ENCODE measurements at places on chromosomes 2 and 18.

DNA sequence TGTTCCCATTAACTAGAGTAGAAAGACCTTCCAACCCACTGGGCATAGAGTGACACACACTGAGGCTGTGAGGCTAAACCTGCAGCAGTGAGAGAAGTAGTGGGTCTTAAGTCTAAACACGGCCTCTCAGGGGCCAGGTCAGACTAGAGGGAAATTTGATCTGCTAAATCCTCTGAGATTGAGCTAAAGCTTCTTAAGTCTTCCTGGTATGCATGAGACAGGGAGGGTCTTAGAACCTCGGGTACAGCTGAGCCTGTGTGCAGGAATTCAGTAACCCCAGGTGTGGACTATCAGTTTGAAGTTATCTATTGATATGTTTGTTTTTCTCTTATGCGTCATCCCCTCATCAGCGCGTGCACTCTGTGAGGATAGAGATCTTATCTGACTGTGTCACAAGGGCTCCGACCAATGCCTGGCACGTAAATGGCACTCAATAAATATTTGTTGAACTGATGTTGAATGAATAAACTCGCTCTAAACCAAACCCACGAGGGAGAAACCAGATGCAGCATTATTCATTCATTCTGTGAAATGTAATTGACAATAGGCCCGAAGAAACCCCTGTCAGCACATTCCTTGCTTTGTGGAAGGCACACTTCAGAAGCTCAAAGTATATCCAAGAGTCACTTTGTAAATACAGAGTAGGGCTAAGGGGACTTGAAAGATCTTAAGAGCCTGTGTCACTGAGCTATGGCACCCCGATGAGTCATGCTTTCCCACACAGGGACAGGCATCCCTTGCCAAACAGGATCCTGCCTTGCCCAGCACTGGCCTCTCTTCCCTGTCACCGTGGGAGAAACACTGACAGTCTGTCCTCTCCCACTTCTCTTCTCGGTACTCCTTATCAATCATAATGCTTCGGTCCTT, 21.7 kb upstream of the RAB10 start:
- peak; percentile 14 for DNase-seq

DNA sequence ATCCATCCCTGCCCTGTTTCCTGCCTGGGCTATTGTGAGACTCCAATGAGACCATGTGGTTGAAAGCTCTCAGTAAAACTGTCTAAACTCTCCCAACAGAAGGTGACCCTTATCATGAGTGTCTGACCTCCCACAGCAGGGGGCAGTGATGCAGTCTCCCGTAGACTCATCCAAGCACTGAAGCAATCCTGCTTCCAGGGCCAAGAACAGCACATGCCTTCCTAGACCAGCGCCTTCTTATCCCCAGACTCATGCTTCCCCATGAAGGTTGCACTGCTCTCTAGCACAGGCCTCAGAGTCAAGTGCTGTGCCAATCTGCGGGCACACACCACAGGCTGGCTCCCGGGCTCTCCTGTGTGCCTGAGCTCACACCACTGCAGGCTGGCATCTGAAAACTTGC, 112.3 kb downstream of the TNS1 start:
- no peak for DNase-seq

DNA sequence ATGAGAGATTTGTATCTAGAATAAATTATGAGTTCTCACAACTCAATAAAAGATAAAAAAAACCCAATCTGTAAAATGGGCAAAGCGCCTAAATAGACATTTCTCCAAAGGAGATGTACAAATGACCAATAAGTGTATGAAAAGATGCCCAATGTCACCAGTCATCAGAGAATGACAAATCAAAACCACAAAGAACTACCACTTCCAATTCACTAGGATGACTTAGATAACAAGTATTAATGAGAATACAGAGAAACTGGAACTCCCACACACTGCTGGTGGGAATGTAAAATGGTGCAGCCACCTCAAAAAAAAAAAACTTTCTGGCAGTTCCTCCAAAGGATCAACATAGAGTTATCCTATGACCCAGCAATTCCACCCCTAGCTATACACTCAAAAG, 17.4 kb upstream of the COL6A3 start:
- no peak for DNase-seq

DNA sequence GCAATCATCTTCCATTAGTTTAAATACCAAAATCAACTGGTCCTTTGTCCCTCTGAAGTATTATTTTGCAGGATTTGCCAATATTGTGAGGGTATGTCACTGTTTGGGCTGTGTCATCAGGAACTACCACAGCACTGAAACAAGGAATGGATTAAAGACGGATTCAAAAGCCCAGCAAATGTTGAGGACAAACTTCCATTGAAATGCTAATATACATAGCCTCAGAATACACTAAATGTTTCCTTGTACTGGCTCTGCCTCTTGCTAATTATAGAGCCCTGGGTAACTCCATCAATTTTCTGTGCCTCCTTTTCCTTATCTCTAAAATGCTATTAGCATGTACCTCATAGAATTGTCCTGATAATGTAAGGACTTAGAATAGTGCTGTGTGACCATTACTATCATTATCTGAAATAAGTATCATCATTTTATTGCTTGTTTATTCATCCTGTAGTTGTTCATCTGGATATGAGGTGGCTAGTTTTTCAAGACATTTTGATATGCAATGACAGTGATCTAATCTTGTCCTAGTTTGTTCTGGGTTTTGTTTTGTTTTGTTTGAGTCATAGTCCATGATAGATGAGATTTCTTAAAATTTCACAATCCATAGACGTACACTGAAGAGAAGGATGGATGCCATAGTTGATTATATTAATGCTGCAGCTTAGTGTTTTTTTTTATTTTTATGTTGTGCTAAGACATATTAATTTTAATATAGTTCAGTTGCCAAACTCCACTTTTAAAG, 333.4 kb upstream of the KCNH7 start:
- no peak for DNase-seq

DNA sequence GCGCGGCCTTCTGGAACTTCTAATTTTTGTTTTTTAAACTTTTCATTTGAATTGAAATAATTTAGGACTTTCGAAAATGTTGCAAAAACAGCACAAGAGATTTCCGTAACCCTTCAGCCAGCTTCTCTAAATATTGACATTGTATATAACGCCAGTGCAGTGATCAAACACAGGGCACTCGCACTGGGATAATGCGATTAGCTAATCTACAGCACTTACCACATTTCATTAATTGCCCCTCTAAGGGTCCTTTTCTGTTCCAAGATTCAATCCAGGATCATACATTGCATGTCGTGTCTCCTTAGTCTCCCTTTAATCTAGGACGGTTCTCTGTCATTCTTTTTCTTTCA, 343 bp upstream of the CD302 start:
- no peak for DNase-seq

- no peak for DNase-seq
Measured at GRCh38 chr2:58608146-58608545, 367.0 kb upstream of the FANCL start.

DNA sequence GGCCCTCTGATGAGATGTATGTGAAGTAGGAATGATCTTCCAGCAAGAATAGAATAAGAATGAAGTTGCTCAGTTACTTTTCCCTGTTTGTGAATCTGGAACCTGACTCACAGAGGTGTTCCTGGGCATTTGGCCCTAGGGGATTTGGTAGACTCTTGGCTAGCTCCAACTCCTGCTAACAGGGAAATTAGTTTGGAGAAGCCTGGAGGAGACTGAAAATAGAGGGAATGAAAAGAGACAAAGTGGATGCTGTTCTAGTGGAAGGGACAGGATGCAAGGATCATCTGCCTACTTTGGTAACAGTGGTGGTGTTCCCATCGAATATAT, 19.6 kb downstream of the TMEM17 start:
- DNase-seq = no peak

DNA sequence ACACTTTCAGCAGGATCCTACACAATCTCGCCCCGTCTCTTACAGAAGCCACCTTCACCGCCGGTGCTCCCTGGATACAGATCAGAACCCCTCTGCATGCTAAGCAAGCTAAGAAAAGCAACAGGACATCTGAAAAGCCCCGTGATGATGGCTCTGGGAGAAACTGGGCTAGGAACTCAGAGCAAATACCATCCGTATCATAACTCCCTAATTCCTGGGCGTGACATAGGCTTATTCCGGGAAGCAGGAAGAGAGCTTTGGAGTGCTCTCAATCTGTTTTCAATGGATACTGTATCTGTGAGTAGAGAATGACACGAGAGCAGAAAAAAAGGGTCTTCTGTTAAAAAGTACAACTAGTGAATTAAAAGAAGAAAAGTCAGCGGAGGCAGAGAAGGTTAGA, 121.6 kb downstream of the SPP2 start:
- DNase-seq = no peak

- DNase-seq = peak; percentile 78
Measured at GRCh38 chr2:27262379-27263286, at the start of gene SLC30A3. Gene SLC30A3 (minus strand): TSS chr2:27263047. CDS start chr2:27262906, 141 bp downstream.

DNA sequence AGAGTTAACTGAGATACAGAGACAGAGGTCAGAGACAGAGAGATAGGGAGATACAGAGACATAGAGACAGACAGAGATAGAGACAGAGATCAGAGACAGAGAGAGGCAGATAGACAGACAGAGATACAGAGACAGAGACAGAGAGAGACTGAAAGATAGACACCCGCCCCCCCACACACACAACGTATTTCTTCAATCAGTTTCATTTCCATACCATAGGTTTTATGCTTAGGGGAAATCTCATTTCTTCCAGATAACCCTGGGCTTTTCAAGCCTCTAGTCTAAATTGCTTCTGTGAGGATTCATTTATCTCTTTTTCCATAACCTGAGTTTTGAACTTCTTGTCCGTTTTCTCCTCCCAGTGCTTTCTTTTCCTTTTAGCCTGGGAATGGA, 94.6 kb downstream of the CD8B2 start:
- no peak for DNase-seq

GRCh38 chr2:80506563-80506962, 202.0 kb upstream of the LRRTM1 start:
- no peak for DNase-seq

- DNase-seq = no peak
Measured at GRCh38 chr2:11870064-11870463, 123.6 kb downstream of the LPIN1 start.

DNA sequence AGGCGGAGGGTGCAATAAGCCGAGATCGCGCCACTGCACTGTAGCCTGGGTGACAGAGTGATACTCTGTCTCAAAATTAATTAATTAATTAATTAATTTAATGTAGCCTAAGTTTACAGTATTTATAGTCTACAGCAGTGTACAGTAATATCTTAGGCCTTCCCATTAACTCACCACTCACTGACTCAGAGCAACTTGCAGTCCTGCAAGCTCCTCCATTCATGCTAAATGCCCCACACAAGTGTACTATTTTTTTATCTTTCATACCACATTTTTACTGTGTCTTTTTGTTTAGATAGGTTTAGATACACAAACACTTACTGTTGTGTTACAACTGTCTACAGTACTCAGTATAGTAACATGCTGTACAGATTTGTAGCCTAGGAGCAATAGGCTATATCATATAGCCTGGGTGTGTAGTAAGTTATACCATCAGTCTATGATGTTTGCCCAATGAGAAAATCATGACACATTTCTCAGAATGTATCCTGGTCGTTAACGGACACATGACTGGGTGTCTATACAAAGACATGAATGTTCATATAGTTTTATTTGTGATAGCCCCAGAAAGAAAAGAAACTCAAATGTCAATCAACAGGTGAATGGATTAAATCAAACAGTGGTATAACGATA, 15.8 kb upstream of the RNU2-63P start:
- no peak for DNase-seq

DNA sequence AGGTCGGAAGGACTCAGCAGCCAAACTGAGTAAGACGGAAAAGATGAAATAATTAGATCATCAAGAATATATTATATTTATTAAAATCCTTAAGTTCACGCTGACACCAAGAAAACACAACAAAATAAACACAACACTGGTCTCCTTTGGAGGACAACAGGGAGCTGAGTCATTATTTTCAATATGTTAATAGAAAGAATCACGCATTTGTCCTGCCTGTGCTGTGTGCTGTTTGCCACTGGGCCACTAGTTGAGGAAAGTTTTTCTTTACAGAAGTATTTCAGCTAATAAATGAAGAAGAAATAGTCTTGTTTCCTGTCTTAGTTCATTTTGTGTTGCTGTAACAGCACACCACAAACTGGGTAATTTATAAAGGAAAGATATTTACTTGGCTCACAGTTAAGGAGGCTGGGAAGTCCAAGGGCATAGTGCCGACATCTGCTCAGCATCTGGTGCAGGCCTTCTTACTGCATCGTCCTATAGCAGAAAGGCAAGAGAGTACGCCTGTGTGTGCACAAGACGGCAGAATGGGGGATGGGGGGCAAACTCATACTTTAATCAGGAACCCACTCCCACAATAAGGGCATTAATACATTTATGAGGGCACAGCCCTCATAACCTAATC, 88.0 kb downstream of the TCF7L1 start:
- DNase-seq = no peak

- no peak for DNase-seq
Measured at GRCh38 chr2:132417430-132418035, 928 bp downstream of the GPR39 start.
